Right atrium auricular region (tissue), 2 donors: ENCODE measurements at places on chromosomes 3 and 15.

- DNase-seq = no peak
These were observed 79.0 kb upstream of the RARB start for GRCh38 chr3:25349095-25349494.

DNA sequence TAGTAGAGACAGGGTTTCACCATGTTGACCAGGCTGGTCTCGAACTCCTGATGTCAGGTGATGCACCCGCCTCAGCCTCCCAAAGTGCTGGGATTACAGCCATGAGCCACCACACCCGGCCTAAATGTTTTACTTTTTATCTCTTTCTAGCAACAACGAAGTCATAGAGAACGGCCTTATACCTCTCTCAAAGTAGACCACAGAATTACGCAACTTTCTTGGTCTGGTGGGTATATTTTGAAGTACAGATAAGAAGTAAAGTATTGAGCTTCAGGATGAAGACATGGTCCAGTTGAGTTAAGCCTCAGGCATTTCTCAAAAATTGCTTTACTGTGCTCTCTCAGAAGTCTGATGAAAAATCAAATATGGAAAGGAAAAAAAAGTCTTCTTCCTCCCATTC is 30.6 kb downstream of the FAM240A start:
- no peak for DNase-seq

- DNase-seq = no peak
These were observed 68.3 kb upstream of the SLC12A8 start for GRCh38 chr3:125280668-125281361.

DNA sequence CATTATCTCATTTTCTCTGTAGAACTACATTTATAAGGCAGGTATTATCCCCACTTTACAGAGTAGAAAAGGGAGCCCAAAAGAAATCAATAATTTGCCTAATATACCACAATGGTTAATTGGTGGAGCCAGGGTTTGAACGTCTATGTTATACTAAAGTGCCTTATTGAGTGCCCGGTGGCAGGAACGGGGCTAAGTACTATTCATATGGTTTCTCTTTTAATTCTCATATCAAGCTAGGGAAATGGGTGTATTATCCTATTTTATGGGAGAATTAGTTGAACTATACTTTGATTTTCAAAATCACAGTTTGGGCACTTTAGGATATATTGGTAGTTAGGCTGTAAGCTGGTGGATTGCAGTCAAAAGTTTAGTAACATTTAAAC is 1.5 kb downstream of the CEP97 start:
- no peak for DNase-seq

- DNase-seq = no peak
These were observed 808.4 kb downstream of the IGSF11 start for GRCh38 chr3:118226206-118226605.

GRCh38 chr3:196321162-196321561 is 3.1 kb upstream of the DYNLT2B start:
- no peak for DNase-seq

DNA sequence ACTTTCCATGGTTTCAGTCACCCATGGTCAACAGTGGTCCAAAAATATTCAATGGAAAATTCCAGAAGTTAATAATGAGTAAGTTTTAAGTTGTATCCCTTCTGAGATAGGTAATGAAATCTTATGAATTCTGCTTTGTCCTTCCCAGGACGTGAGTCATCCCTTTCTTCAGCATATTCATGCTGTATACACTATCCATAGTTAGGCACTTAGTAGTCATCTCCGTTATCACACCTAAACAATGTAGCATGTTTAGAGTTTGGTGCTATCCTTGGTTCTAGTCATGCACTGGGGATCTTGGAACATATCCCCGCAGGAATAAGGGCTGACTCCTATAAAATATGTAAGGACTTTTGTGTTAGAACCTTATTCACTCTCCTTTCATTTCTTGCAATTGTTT is 153.2 kb downstream of the UNC13C start:
- DNase-seq = no peak

DNA sequence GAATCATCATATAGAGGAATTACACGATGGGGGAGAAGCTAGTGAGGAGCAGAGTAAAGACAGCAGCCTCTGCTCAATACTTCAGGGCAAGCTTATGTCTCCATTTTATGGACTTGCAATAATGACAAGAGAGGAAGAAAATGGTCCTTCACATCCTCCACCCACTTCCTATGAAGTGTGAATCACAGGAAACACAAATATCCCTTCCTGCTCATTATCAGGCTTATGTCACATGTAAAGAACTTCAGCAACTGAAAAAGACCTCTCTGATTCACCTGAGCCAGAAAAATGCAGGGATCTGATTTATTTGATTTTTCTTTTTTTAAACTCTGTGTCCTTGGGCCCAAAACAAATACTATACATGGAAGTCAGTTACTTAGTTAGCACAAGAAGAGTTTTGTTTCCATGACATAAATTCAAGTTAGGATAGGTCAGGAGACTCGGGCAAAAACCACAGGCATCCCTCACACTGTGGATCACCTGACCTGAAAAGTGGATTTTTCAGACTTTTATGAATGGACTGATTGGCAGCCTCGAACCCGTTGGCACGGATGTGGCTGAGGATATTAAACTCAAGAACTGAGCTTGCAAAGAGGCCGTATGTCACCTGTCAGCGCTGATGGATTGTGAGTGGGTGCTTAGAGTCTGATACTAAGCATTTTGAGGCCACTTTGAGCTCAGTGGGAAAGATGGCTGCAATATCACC is 620.8 kb upstream of the MDFIC2 start:
- DNase-seq = no peak

DNA sequence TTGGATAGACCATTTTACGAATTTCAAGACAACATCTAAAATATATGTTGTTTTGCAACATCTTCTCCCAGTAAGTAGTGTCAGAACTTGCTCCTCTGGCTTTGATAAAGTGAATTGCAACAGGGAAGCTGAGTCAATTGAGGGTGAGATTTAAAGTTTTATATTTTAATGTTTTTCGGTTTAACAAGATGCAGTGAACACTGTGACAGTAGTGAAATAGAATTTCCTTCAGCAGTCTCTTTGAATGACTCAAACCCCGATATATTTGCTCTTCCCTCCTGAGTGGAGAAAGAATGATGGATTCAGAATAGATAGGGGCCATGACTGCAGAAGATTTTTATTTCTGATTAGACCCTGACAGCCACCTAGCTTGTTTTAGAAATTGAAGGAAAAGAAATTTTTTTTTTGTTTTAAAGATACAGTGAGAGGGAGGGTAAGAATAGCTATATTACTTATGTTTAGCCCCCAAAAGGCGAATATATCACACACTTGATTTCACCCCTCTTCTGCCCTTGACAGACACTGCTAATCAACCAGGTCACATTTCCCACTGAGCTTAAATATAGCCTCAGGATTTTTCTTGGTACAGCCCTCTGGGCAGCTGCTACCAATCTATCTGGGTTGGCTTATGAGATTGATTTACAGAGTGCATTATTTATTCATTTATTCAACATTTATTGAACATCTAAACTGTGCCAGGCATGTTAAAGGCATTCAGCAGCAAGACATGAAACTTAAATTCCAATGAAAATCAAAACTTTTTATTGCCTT is 183.3 kb upstream of the ADAMTS9 start:
- no peak for DNase-seq

DNA sequence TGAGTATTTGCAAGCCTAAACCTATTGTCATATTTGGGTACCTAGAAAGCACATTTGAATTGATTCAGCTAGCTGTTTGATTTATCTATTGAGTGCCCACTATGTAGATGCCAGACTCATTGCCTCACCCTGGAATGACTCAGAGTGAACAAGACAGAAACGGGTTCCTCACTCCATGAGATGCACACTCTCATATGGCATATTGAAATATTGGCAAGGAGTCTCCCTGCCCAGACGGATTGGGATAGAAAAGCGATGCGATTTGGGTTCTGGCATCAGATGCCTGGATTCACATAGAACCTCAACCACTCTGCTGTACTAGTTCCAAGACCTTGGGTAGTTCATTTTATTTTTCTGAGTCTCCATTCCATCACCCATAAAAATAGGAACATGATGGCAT is 22.5 kb downstream of the LRRN1 start:
- DNase-seq = no peak

DNA sequence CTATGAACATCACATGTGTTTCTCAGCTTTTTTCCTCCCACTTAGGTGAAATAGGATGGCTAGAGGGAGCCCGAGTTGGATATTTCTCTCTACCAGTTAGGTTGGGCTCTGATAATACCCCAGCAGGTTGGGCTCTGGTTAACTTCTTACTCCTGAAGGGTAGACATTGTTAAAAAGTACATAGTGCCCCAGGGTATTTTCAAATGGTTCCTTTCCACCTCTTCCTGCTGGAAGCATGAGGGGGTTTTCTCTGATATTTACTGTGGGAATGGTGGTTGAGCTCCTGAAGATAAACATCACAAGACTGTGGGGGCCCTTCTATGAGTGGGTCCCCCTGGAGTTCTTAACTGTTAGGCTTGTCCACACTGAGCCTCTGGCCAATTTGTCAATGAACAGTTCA is 36.1 kb upstream of the SPESP1 start:
- no peak for DNase-seq

DNA sequence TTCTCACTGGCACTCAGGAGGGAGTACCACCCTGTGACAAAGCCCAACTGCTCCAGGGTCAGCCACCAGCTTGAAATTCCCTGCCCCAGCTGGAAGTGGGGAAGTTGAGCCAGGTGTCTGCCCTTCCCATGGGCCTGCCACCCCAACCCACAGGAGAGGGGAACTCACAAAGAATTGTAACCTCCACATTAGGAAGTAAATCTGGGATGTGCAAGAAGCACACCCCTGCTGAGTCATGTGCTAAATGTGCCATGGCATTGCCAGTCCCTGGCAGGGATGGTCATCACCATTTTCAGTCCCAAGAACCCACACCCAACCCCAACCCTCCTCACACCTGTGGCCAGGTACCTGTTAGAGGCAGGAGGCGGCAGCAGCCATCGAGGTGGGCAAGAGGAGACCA is 165.2 kb upstream of the THBS1 start:
- no peak for DNase-seq

DNA sequence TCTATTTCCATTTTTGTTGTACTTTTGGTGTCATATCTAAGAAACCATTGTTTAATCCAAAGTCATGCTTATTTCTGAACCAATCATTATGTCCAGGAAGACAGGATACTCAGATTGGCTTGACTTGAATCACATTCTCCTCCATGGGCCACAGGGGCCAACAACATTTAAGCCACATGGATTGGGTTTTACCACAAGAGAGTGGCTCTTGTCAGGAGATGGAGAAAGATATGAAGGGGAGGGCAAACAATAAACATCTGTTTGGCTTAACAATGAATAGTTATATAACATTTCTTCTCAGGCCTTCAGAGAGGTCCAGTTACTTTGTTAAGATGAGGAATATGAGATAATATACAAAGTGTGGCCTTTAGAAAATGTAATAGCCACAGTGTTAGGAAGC is 44.6 kb downstream of the GXYLT2 start:
- no peak for DNase-seq

DNA sequence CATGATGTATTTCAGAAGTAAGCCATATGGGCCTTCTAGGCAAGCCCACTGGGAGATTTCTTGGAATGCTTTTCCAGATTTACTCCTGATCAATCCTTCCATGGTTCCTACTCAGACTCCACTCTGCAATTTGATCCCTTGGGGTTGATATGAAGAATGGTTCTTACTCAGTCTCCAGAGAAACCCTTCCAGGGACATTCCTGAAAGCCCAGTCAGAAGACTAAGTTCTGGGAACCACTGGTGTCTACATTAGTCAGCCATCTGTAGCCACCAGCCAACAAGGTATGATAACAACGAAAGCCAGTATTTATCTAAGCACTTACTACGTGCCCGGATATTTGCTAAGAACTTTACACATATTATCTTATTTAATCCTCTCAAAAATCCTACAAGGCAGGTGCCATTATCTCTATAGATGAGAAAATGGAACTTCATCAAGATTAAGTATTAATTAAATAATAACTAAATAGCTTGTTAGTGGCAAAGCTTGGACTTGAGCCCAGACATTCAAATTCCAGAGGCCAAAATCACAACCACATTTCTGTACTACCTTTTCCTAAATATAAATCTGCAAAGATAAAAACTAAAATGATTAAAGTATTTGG is 32.7 kb downstream of the ZNF385D start:
- DNase-seq = no peak

DNA sequence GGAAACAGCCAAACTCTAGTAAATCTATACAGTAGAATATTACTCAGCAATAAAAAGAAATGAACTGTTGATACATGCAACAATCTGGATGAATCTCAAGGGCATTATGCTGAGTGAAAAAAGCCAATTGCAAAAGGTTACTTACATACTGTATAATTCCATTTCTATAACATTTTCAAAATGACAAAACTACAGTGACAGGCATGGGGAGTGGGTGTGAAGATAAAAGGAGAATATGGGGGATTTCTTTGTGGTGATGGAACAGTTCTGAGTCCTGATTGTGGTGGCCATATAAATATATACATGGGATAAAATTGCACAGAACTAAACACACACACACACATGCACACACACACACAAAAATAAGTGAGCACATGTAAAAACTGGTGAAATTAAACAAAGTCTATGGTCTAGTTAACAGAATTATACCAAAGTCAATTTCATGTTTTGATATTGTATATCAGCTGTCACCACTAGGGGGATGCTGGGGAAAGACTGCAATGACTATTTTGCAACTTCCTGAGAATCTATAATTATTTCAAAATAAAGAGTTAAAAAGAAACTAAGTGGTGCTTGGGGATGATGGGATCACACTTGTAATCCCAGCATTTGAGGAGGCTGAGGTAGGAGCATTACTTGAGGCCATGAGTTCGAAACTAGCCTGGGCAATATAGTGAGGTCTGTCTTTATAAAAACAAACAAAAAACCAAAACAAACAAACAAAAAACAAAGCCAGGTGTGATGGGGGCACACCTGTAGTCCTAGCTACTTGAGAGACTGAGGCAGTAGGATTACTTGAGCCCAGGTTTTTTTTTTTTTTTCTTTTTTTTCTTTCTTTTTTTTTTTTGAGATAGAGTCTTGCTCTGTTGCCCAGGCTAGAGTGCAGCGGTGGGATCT is 66.0 kb downstream of the SPTSSB start:
- DNase-seq = no peak

- no peak for DNase-seq
These were observed 256.0 kb upstream of the TRIM42 start for GRCh38 chr3:140421884-140422283.

DNA sequence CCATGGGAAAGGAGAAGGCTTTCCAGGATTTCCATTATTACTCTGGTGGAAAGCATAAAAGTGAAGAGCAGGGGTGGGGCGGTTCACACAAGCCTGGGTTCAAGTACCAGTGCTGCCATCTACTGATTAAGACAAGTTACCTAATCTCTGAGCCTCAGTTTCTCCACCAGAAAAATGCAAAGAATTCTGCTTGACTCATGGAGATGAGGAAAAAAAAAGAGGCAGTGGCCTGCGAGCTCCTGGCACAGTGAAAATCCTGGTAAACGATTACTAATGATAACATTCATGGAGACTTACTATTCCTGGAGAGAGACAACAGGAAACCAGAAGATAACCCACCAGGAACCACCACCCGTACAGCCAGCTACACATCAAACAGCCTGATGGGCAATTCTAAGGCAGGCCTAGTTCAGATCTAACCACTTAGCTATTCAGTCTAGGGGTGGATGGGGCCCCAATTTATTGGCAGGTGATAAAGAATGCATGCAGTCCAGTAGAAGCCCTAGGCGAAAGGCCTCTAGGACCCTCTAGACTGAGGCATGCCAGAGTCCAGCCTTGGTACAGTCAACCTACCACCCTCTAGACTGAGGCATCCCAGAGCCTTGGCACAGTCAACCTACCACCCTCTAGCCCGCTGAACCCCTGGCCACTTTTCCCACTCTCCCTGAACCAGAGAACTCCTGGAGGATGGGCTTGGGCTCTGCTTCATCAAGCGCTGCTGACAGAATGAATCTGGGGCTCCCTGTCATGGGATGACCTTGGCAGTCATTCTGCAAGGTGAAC is 2.5 kb downstream of the AMOTL2 start:
- DNase-seq = no peak
